Activated T-cell treated with anti-CD3 and anti-CD28 coated beads, Interleukin-2, amount 50 U/mL, for 72 hours (primary cell): ENCODE measurements at places on chromosomes 12 and 14.

- DNase-seq, result no peak
Measured at GRCh38 chr12:19707948-19708409, 268.7 kb downstream of the AEBP2 start.

DNA sequence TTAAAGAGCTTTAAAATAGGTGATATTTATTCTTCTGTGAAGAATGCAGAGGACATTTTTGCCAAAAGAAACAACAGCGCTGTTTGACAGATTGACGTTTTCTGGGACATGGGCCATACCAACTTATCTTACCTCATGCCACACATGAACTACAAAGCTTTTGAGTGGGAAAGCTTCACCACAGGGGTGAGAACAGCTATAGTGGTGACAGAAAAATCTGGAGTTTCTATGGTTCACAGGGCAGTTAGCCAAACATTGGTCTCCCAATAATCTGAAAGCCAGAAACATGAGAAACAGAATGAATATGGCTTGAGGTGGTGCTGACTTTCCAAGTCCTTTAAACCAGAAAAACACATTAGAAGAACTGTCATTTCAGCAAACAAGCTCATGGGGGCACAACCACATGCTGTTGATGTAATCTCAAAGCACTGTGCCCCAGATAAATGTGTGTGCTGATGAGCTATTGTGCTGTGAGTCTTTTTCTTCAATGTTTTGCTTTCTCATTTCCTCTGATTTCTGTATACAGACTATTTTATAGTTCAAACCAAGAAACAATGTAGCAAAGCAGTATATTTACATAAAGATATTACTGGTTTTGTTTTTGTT, 905.4 kb downstream of the SLC16A7 start:
- DNase-seq, result no peak

GRCh38 chr12:71640316-71640715, 23.3 kb downstream of the ZFC3H1 start:
- no peak for DNase-seq

DNA sequence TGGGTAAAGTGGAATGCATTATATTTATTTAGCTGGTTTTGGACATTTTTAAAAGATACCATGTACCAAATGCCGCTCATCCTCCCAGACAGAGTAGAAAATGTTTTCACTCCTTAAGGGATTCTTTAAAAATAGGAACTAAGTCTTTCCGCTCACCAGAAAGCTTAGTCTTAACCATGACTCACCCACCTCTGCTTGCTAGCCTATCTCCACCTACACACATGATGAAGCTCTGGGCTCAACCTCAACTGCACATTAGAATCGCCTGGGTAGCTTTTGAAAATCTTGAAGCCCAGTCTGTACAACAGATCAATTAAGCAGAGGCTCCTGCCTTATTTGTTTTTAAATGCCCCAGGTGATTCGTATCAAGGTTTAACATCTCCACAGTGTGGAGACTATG, 260.5 kb downstream of the NEDD1 start:
- no peak for DNase-seq

GRCh38 chr14:93975791-93976476, 436 bp downstream of the ASB2 start:
- DNase-seq, result peak; percentile 59

DNA sequence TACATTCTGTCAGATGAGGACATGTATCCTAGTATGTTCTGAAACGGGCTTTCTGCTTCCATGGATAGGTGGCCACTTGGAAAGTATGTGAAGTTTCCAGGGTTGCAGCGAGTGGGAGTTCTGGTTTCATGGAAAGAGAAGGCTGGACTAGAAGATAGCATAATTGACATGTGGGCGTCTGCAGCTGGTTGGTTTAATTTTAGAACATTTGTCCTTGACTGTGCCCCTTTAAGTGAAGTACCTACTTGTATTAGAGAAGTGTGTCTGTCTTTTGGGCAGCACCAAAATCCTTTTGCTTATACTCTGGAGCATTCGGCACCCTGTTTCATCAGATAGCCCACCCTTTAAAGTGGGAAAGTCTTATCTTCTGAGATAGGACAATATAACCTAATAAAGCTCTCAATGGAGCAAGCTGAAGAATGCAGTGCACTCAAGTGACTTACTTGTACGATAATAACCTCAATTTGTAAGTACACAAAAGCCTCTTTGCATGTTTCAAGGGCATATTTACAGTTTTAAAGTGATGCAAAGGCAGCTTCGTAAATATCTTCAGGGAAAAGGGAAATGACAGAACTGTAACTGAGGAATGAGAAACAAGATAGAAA, 35.2 kb downstream of the NTN4 start:
- no peak for DNase-seq

DNA sequence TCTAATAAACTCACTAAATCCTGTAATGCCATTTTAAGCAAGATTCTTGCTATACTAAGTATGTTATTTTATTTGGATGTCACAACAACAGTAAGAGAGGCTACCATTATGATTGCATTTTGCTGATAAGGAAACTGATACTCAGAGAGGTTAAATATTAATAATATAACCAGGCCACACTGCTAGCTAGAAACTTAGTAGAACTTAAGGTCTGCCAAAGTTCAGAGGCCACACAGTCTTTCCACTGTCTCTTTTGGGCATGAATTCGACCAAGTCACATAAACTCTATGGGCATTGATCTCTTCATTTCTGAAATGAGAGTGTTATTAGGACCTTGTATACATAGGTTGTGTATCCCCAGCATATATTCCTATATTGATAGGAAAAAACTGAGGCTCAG, 147.9 kb downstream of the SYNE2 start:
- no peak for DNase-seq

- DNase-seq, result no peak
Measured at GRCh38 chr12:112112409-112113133, 4.0 kb upstream of the NAA25 start.

GRCh38 chr12:40693207-40693821, 1.1 kb downstream of the CNTN1 start:
- DNase-seq, result no peak

GRCh38 chr12:102364709-102365108, 115.7 kb downstream of the IGF1 start:
- no peak for DNase-seq

DNA sequence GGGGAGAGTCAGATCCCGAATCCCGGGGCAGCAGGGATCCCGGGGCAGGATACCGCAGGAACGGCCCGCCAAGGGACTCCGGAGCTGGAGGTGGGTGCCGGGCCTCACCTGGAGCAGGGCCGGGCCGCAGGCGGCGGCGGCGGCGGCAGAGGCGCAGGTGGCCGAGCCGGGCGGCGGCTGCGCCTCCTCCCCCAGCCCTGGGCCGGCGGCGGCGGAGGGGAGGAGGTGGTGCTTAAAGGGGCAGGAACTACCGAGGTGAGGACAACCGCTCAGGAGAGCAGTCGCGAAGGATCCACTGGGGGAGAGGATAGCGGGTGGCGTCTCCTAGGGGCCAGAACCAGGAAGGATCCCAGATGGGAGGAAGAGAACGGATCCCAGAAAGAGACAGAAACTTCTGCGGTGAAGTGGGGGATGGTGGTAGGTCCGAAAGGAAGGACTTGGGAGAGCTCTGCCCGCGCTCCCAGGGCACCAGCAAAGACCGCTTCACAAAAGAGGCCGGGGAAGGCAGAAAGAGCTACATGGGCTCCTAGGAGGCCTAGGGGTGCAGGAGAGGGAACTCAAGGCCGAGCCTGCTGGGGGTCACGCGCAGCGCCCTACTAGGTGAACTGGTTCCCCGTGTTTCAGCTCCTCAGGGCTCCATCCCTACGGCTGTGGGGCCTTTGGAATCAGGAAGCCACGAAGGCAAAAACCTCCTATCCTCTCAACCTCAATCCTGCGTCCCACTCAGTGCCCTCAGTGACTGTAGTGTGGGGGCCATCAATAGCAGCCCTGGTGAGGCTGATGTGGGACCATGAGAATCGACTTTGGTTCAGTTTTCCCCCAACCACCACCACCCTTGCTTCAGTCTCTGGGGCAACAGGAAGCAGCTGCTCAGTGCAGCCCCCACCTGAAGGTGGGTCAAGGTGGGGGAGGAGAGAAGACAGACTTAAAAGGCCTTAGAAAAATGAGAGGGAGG, 5.0 kb upstream of the BAZ2A start:
- peak; percentile 82 for DNase-seq

- DNase-seq, result no peak
Measured at GRCh38 chr12:131904346-131904745, 9.9 kb downstream of the ULK1 start.

- DNase-seq, result no peak
Measured at GRCh38 chr14:24508155-24508840, at the start of gene CMA1. CMA1 (minus strand) TSS chr14:24508265; CDS start chr14:24508235, 30 bp downstream.

GRCh38 chr14:69701857-69702256, 65.1 kb upstream of the SRSF5 start:
- DNase-seq, result no peak

GRCh38 chr14:76904100-76904739, 78.0 kb downstream of the LRRC74A start:
- no peak for DNase-seq

DNA sequence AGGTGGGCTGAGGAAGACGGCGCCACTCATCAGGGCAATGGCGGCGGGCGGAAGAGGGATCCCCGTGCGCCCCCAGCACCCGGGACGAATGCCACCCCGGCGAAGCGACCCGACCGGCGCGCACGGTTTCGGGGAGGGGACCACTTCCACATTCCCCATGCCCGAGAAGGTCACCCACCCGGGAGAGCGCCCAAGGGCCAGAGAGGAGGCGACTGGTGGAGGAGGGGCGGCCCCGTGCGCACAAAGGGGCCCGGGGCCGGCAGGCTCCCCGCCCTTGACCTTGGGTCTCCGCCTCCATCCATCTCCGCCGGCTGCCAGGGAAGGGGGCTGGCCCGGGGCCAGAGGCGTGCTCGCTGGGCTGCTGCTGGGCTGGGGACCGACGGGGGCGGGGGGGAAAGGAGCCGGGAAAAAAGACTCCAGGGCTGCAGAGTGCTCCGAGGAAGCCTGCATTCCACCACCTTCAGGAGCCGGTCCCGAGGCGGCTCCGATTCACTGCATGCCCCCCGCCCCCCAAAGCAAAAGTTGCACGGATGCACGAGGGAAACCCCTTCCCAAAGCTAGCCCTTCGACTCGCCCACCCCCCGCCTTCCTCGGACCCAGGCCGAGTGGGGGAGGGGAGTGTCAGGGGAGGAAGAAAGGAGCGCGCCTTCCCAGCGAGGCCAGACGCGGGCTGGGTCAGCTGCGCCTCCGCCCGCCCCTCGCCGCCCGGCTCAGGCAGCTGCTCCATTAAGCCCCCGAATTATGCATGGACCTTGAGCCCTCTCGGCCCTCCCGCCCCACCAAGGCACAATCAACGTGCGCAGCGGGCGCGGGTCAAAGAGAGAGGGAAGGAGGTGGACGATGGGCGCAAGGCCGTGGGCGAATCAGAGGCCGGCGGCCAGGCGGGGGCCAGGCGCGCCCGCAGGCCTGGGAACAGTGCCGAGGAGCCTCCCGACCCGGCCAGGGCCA, 26.2 kb downstream of the BCL11B start:
- DNase-seq, result no peak

GRCh38 chr14:68653804-68654203, 139.1 kb downstream of the ZFP36L1 start:
- no peak for DNase-seq

DNA sequence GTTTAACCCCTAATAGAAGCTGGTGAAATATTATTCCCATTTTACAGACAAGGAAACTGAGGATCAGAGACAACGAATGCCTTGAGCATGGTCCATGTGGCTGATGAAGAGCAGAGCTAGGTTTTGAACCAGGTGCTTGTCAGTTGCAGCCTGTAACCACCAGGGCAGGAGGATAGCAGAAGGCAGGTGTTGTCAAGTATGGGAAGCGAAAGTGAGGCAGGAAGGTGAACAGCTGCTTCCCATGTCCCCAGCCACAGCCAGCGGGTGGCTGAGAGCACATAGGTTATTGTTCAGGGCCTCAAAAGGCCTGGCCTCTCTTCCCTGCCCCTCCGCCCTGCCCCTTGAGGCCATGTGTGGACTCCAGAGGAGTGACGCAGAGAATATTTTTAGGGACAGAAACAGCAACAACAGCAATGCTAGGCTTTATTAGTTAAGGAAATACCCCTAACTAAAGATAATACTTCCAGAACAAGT, 39.6 kb downstream of the IQSEC3 start:
- DNase-seq, result no peak

DNA sequence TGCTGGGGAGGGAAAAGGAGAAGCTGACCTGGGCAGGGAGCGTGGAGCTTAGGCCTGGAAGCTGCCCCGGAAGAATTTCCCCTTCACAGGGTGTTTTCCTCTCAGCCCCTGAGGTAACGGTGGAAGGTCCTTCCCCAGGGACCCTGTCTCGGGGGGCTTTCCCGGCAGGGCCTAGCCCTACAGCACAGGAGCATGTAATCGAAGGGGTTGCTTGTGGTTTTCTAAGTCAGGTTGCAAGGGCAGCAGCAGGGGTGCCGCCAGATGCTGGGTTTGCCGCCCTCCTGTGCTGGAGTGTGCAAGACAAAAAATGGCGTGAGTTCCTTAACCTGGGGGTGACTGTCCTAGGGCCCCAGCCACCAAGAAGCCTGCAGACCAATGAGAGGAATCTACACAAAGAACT, 1.6 kb upstream of the KRT74 start:
- no peak for DNase-seq

DNA sequence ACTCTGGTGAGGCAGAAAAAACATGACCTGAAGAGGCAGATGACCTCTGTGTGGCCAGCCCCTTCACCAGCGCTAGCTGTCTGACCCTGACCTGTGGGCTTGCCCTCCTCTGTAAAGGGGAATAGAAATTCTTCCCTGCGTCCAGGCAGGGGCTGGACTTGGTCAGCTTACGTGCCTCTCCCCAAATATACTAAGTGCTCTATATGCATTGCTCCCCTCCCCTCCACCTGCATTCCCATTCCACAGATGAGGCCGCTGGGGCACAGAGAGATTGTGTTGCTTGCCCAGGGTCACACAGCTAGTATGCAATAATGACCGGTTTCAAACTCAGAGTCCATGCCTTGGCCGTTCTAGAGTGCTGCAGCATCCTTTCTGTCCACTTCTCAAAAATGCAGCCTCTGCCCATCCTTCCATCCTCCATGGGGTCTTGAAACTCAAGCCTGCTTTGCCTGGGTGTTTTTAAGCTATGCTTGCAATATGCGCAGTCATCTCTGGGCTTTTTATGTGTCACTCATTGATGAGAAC, 303.9 kb downstream of the CACNA1C start:
- DNase-seq, result no peak

GRCh38 chr14:31429791-31430190, 9.4 kb upstream of the HEATR5A start:
- DNase-seq, result no peak
